ENCODE measurements at places on chromosomes 11 and 22.

GRCh38 chr22:21108379-21109115, 62.8 kb downstream of the LRRC74B start:
- no peak for DNase-seq

DNA sequence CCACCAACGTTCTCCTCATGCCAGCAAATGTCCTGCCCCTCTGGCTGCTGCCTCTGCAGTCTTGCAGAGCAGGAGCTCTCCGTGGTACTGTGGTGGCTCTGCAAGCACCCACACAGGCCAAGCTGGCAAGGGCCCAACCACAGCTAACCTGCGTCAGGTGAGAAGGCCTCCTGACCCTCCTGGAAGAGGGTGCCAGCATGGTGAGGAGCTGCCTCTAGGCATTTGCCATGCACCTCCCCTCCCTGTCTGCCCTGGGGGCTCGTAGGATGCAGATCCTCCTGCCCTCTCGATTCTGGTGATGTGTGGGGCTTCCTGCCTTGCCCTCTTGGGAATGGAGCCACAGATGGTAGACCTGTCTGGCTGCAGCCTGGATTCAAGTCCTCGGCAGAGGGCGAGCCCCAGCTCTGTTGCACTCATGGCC, 1408.8 kb downstream of the TBC1D22A start:
- no peak for DNase-seq

DNA sequence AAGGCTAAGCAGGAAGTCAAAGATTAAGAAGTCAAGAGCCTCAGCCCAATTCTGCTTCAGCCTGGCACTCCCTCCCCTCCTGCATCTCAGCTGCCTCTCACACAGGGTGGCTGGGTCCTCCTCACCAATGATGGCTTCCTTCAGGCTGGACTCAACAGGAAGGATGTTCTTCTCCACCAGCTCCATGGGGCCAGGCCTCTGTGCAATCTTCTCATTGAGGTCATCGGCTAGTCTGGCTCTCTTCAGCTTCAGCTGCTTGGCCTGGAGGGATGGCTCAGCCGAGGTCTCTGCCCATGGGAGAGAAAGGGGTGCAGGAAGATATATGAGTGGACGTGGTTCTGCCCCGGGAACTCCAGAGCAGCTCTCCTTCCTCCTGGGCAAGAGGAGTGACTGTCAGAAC, 59.1 kb downstream of the SGSM3 start:
- DNase-seq = no peak

DNA sequence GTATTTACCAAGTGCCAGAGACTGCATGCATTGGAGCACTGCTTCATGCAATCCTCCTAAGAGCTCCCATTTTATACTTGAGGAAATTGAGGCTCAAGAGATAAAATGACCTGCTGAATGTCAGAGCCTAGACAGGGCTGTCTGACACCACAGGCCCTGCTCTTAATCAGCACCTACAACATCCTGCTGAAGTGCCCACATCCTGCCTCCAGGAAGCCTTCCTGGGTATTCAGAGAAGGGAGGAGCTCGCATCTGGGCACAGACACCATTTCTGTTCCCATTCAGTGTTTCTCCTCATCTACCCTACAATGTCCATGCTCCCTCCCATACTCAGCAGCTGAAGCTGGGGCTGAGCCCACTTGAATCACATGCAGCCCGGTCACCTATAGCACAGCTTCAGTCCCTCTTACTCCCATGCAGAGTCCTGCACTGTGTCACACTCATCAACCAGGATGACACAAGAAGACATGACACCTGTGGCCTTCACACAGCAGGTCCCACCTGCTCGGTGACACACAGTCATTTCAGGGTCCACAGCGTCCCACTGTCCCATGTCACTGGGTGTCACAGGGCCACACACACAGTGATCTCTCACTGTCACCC, 53.1 kb downstream of the PDE2A start:
- DNase-seq = no peak

- DNase-seq = peak; percentile 23
Measured at GRCh38 chr11:44893846-44894617, 56.7 kb downstream of the TP53I11 start.

- peak; percentile 43 for DNase-seq
Measured at GRCh38 chr22:45064313-45065278, 54.8 kb upstream of the PHF21B start.

DNA sequence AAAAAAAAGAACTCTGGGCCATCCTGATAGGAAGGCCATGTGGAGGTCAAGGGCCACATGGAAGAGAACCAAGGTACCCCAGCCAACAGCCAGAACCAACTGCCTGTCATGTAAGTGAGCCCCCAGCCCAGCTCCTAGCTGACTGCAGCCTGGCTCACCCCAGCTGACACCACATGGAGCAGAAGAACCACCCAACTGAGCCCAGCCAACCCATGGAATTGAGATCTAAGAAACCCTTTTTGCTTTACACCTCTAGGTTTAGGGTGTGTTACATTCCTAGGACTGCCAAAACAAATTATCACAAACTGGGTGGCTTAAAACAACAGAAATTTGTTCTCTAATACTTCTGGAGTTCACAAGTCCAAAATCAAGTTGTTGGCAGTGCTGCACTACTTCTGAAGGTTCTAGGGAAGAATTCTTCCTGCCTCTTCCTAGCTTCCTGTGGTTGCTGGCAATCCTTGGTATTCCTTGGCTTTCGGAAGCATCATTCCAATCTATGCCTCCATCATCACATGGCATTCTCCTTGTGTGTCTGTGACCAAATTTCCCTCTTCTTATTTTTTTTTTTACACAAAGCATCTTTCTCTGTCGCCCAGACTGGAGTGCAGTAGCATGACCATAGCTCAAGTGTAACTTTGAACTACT, 4.4 kb downstream of the C11orf86 start:
- DNase-seq = no peak

GRCh38 chr11:117900121-117900648, 23.7 kb upstream of the FXYD6 start:
- DNase-seq = no peak
